Left ventricle myocardium superior (tissue), 1 donor: ENCODE measurements at places on chromosomes 6 and 20. TPM values are rescaled to one million over a fixed set of nuclear protein-coding genes. Genes with fewer than 3 reads are reported as not detected.

DNA sequence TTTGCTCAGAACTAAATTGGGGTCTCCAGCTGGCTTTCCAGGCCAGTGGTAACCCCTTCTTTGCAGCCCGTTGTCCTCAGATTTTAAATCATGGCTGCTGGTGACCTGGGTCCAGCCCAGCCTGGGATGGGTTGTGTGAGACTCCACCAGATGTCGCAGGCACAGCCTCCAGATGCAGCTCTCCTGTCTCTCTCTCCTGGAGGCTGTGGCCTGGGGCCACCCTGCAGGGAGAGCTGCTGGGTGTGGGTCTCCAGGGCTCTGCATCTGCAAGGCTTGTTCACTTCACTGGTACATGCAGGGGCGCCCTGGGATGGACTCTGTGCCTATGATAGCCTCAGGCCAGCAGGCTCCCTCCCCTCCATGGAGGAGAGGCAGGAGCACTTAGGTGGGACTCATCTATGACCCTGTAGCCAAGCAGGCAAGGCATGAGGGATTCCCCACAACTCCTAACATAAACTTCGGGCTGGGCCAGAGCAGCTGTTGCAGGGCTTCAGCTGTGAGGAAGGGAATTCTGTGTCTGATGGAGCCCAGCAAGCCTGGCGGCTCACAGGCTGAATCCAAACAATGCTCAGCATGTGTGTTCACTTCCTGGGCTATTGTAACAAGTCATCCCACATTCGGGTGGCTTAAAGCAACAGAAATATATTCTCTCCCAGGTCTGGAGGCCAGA lies 94.7 kb upstream of the NXT1 start:
- no peak for DNase-seq

GATA5 gene
- total RNA-seq = 18.1 TPM

RAET1G gene
- 0.32 TPM for total RNA-seq

PSORS1C2 gene
- total RNA-seq = not detected

DNA sequence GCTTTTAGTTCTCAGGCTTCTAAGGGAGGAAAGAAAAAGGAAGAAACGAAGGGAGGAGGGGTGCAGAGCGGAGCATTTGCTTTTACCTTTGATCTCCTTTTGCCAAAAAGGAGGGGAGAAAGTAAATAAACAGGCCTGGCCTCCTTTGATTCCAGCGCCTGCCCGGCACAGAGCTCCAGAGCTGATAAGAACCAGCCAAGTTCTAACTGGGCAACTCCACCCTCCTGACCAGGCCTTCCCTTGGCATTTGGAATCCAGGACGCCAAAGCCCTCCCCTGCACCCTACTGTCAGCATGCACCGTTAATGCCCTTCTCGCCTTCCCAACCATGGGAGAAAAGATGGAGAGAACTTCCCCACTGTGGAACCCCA lies 120.8 kb upstream of the PTPN1 start:
- DNase-seq = peak; percentile 69

DNA sequence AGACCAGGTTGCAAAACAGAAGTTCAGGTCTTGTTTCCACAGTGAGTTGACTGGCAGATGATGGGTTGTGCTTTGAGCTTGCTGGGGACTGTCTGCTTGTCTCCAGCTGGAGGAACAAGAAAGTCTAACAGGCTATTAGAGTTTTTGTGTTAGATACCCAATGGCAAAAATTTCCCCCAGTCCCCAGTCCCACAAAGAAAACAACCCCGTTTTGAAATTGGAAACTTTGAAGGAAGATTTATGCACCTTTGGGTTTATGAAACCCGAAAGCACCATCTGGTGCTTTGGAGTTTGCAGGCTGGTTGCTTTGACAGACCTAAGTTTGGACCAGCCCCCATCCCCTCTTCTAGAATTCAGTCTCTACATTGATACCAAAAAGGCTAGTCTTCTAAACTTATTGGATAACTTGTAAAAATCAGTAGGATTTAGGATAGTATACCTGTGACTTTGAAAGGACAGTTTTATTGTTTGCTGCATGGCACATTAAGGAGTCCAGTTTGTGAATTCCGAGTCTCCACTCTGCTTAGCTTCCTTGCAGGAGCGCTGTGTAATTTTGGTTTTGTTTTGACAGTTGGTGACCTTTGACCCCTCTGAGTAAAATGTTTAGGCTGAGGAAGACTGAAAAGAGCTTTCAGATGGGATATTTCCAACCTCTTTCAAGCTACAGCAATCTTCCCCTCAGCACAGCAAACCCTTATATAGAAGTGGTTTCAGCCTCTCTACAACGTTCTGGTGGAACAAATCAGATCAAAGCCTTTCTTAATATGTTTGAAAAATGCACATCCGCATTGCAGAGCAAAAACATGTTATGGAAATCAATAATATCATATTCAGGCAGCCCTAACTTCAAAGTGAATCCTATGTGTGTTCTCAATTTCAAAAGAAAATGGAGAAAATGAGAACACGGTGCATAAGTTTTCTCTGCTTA lies 25.5 kb upstream of the PRL start:
- no peak for DNase-seq

FHL5 gene
- total RNA-seq = 6.9 TPM

DNA sequence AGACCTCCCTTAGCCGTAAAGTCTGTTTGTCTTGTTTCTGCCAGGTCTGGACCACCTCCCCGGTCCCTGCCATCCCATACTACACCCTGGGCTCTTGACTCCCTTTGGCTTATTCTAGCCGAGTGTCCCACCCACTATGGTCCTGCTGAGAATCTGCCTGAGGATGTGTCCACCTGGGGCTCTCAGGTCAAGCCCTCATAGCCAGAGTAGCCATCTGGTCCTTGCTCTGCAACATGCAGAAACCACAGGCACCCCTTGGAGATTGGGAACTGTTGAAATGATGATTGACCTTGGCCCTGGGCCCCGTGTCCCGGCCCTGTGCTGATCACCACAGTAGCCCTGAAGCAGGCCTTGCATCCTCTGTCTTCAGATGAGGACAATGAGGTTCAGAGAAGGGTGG lies 44.0 kb downstream of the VSTM2L start:
- DNase-seq = no peak

DNA sequence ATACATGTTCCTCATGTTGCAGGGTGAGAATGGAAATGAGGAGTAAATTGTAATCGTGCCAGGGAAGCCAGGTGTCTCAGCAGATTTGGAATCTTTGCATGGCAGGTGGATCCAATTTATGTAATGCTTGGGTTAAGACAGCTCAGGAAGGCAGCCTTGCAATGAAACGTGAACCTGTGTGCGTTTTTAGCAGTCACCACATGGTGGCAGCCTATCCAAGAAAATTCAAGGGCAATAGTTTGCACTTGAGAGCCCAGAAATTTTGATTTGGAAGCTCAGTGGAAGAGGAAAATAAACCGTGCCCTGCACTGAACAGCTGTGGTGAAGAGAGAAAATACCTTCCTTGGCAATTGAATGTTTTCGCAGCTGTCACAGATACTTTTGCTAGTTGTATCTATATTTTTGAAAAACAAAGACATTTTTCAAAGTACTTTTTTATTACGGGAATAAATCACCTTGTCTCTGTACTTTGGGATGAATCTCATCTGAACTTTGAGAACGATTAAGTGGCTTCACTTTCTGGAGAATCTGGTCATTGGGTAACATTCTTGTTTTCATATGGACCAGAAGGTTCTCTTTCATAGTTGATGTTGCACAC lies 26.5 kb downstream of the MTHFD1L start:
- peak; percentile 64 for DNase-seq

GRCh38 chr20:6115221-6115895 lies 7.5 kb downstream of the FERMT1 start:
- DNase-seq = no peak

GRCh38 chr20:1215386-1216170 lies 10.3 kb upstream of the RAD21L1 start:
- DNase-seq = no peak
